ENCODE measurements at places on chromosomes 3 and 15.

DNA sequence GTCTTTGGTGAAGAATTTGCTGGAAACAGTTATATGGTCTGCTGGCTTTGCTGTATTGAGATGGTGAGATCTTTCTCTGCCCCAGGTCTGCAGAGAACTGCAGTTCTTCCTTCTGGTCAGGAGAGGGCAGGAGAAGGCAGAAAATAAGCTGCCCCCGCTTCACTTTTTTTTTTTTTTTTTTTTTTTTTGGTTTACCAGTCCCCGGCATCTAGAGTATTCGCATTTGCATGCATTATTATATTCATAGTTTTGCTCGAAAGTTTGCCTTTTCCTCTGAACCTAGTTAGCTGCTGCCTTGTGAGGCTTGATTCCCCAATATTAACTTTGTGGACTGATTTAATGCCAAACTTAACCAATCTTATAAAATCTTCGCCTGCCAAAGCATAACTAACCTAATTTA lies 10.6 kb upstream of the PARL start:
- DNase-seq = peak; percentile 73

- no peak for DNase-seq
Measured at GRCh38 chr15:57321973-57322601, 54.2 kb upstream of the CGNL1 start.

GRCh38 chr3:140359233-140359995 lies 318.4 kb upstream of the TRIM42 start:
- DNase-seq = no peak

DNA sequence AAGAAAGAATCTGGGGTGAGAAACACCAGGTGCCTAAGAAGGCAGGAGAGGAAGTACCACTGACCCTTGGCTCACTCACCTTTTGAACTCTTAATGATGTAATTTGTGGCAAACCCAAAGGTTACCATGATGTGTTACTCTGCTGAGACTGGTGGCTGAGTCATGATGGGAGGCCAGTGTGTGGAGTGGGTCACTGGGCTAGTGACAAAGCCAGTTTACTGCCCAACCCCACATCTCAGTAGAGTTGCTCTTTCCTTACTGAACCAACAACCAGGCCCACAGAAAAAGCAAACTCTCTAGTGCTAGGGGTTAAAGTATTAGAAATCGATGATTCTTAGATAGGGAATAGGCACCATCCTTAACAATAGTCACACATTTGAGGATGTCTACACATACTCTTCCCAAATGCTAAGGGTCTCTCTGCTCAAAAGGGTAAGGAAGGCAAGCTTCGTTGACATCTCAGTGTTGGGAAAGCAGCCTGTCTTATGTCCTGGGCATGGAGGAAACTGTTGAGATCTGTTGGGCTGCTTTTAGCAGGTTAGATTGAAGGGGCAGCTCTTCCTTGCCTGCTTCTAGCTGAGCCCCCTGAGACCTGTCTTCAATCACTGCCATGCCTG lies 3.1 kb downstream of the RBP2 start:
- peak; percentile 11 for DNase-seq

GRCh38 chr3:120741320-120741719 lies 996 bp downstream of the RABL3 start:
- peak; percentile 52 for DNase-seq

DNA sequence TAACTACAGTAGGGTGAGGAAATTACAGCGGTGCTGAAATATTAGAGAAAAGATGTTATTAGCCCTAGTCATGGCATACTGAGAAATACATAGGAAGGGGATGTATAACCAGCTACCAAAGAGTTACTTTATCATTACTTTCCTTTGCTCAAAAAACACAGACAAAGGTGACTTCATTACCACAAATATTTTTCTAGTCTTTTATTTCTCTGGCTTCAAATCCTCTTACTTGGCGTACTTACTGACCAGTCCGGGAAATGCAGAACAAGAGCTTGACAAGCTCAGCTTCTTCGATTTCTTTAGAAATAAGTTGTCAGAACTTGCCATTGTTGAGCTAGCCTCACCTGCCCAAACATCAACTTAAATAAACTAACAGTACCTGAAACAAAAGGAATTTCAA lies 142.1 kb upstream of the TMCO5A start:
- no peak for DNase-seq

DNA sequence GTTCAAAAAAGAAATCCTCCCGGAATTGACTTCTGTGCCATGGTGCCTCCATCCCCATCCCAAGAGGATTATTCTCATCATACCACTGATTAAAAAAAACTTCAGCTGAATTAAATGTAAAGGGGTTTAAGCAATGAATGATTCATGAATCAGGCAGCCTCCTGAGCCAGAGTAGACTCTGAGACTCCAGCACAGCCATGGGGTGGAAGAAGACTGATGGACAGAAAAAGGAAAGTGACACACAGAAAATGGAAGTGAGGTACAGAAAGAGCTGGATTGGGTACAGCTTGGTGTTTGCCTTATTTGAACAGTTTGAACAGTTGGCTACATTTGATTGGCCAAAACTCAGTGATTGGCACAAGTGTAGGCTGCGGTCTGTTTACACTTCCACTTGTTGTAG lies 224.8 kb upstream of the ATP10A start:
- DNase-seq = no peak

DNA sequence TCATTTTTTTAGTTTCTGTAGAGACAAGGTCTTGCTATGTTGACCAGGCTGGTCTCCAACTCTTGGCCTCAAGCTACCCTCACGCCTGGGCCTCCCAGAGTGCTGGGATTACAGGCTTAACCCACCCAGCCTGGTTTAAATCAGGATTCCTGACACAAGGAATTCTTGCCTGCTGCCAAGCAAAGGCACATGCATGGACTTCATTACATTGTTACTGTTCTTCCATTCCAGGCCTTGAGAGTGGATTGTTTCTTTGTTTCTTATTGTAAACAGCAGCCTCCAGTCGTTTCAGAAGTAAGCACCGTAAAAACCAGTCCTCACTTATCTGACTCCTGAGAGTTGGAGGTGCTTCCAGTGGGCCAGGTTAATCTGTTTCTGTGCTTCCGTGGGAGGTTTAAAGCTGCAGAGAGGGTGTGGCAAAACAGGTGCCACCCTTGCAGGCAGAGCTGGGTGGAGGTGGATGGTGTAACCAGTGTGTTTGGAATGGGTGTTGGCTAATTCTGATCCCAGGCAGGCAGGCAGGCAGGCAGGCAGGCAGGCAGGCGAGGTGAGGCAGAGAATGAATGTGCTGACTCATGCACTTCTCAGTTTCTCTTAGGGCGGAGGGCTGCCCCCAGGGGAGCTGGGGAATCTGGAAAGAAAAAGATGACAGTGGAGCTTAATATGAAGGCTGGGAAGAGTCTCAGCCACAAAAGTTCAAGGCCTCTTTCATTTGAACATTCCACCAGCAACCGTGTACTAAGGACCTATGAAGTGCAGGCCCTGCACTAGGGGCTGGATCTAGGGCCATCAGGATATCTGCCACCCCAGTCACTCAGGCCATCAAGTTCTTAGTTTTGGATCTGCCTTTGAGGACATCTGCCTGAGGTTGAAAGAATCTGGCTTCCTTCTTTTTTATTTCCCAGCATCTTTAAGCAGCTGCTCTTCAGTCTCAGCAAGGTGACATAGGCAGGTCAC lies 37.0 kb upstream of the CDCP1 start:
- DNase-seq = no peak

Data from RKO (cell line).